ENCODE measurements at places on chromosomes 7 and 10.
A peak's percentile ranks its signal among the peaks of the same experiment; 100 is the strongest.

- no peak for DNase-seq
Measured at GRCh38 chr7:22418251-22419046, 61.5 kb upstream of the RAPGEF5 start.

DNA sequence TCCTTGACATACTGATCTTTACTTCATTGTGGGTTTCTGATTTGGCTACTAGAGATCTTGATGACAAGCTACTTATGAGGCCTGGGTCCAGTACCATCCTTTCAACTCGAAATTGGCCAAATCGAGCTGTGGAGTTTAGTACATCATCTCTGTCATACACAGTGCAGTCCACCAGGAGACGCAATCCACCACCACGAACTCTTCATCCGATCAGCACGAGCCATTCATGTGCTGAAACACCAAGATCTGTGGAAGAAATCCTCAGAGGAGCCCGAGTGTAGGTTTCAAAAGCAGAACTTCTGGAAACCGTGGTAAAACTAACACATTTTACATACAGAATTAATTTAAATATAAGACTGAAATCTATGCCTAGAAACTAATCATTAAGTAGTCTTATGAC is 14.2 kb downstream of the DNAJC9 start:
- DNase-seq: no peak

- DNase-seq: no peak
Measured at GRCh38 chr10:117271427-117271826, 30.5 kb downstream of the SLC18A2 start.

DNA sequence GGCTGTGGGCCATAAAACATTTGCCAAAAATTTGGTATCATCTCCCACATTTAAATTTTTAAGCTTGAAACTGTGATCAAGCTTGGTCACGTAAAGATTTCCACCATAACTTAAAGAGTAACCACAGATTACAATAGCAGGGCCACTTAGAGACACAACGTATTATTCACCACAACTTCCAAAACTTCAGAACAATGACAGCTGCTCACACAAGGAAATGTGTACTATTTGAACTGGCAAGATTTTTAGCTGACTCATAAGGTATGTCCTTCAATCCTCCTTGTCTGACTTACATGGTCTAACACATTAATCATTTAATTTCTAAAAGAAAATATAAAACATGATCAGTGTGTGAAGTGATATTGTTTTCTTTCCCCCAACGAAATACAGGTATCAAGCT is 234.5 kb downstream of the PARD3 start:
- no peak for DNase-seq

GRCh38 chr7:70582927-70583895 is 548.7 kb upstream of the GALNT17 start:
- no peak for DNase-seq

DNA sequence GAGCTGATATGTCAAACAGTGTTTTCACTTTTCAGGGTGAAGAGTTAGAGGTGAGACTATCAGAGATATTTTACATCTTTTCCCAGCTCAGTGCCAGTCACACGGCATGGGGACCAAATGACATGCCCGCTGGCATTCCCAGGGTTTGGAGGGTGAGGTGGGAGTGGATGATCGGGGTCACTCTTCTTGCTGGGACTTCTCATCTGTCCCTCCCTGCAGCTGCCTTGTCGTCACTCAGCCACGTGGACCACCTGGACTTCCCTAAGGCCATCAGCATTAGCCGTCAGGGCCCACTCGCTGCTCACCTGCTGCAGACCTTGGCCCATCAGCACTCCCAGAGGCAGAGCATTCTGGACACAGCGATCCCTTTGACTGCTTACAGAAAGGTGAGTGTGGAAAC is 301.8 kb downstream of the DNAJB6 start:
- no peak for DNase-seq

- no peak for DNase-seq
Measured at GRCh38 chr10:6199131-6199733, 3.5 kb upstream of the PFKFB3 start.

DNA sequence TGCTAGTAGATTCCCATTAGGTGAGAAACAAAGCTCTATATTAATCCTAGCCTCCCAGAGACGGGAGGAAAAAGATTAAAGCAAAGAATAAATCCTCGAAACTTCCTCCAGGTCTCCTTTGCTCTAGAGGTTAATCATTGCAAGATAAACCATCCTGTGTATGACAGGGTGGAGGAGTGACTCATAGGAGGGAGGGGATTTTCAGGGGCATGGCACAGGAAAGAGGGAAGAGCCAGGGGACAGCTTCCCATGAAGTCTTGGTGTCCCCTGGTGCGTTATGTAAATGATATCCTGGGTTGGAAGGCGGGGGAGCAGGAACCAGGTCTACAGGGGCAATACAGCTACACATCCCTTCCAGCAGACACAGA is 780 bp downstream of the CYP3A5 start:
- no peak for DNase-seq

DNA sequence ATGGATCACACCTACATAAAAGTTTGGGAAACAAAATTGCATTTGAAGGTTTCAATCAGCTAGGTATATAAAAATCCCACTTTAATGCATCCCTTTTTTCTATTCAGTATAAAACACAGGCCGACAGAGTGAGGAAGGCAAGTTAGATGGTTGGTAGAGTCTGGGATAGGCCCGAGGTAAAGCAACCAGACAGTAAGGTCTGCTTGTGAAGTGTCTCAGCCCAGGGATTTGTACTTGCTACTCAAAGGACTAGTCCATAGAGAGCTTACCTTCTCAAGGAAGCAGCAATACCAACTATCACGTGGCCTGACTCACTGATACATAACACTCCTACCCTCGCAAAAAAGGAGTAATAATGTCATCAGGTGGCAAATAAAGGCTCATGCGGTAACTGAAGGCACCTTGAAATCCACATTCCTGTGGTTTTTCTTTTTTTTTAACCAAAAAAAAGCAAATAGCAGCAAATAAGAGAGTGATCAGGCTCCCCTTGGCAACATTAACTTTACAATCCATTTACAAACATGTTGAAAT is 56.2 kb upstream of the ATP6V0A4 start:
- no peak for DNase-seq

GRCh38 chr7:22677680-22678079 is 49.3 kb upstream of the IL6 start:
- DNase-seq: no peak

DNA sequence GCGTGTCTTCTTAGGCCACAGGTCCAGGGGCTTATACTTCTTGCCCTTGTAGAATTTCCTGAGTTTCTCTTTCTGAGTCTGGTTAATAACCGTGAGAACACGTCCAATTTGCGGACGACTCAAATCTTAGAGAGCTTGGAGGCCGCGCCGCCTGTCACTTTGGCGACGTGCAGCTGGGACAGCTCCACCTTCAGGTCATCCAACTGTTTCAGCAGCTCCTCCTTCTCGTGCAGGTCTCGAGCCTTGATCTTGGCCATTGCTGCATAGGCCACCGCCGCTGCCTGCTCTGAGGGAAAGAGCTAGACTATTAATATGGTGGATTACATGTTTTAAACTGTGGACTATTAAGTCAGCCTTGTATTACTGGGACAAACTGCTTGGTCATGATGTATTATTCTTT is 26.9 kb downstream of the EVX1 start:
- no peak for DNase-seq

GRCh38 chr7:21891291-21891690 is 54.4 kb downstream of the CDCA7L start:
- no peak for DNase-seq

- peak; percentile 24 for DNase-seq
Measured at GRCh38 chr7:134327896-134328295, 11.2 kb upstream of the SLC35B4 start.

GRCh38 chr10:113914956-113915355 is 60.5 kb downstream of the NHLRC2 start:
- DNase-seq: no peak
